Brain pericyte (primary cell): ENCODE measurements at places on chromosomes 1 and 21.

- DNase-seq = no peak
Measured at GRCh38 chr1:85865213-85865612, 157.0 kb upstream of the ZNHIT6 start.

DNA sequence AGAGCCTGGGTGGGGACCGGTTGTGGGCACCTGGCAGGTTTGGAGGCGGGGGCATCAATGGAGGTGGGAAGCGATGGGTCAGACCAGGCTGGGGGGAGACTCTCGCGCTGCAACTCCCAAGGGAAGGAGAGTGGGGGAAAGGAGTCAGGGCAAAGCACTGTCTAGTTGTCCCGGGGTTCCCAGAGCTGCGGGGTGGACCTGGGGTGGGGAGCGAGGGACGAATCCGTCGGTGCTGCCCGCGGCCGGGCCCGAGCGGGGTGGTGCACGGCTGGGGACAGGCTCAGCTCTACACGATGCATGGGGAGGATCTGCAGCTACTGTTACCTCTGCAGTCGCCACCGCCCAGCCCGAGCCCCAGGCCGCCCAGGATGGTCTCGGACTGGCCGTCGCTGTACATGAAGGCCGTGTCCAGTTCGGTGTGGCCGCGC, 427 bp downstream of the AKR7A2 start:
- DNase-seq = no peak

- DNase-seq = no peak
Measured at GRCh38 chr1:9371951-9372350, 79.3 kb downstream of the SPSB1 start.

GRCh38 chr1:99005537-99005942, 879 bp upstream of the PLPPR5 start:
- DNase-seq = no peak

- no peak for DNase-seq
Measured at GRCh38 chr1:213075725-213076124, 24.7 kb downstream of the RPS6KC1 start.

GRCh38 chr21:28233536-28234220, 759.0 kb downstream of the LTN1 start:
- no peak for DNase-seq

DNA sequence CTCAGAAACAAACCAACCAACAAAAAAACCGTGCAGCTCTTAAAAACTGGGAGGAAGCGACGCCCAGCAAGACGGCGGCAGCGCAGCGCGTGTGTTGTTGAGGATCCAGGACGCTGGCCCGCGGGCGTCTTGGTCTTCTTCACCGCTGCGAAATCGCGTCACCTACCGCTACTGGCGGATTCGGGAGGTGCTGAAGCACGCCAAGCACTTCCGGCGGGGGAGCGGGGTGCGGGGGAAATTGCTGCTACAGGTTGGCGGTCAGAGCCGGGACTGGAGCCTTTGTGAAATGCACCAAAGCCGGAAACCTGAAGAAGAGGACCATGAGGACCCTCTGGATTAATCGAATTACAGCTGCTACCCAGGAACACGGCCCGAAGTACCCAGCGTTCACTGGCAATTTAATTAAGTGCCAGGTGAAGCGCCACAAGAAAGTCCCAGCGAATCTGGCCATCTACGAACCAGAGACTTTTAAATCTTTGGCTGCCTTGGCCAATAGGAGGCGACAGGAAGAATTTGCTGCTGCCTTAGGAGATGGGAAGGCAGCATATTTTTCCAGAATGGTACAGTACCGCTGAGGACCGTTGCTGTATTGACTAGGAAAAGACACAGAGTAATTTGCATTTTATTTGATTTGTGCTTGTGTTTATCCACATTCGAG, 11.9 kb upstream of the RIPPLY3 start:
- DNase-seq = no peak

- no peak for DNase-seq
Measured at GRCh38 chr1:23639460-23640095, 52.0 kb upstream of the RPL11 start.

GRCh38 chr1:98005326-98006010, 84.6 kb upstream of the DPYD start:
- DNase-seq = no peak

- no peak for DNase-seq
Measured at GRCh38 chr1:19682257-19682656, 17.6 kb downstream of the HTR6 start.

GRCh38 chr1:166999500-167000055, 10.5 kb downstream of the MAEL start:
- DNase-seq = no peak

DNA sequence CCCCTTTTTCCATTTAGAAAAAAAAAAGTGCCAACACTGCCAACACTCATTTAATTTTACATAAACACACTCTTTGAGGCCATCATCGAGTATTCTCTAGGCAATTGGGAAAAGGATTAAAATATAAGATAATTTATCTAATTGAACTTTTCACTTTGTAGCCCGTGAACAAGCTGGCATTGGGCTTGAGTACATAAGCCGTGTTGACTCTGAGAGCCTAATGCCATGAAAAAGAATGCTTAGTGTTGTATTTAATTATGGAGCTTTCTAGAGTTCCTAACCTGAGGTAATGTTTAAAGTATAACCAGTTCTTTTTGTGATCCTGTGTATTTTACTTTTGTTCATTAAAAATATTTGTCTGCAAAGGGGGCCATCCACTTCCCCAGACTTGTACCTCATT, 193.8 kb downstream of the LYPLAL1 start:
- DNase-seq = no peak

GRCh38 chr1:221626041-221626440, 115.8 kb downstream of the DUSP10 start:
- no peak for DNase-seq

DNA sequence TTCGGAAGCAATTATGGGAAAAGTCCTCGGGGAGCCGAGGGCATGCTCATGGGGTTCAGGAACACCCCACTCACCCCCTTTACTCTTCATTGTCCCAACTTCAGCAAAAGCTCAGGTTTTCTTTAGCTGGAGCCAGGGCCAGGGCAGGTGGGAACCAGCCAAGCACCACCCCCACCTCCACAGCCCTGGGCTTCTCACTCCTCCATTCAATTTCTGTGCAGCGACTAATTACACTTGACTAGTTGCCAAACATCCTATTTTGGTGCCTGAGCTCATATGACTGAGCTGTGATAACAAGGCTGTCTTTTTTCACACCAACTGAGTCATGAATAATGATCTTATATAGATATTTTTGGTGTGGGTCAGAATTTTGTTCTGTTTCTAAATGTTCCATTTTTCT, 257.2 kb upstream of the AJAP1 start:
- DNase-seq = no peak
